ENCODE measurements at places on chromosomes 16 and 17. TPM values are rescaled to one million over a fixed set of nuclear protein-coding genes. Genes with fewer than 3 reads are reported as not detected.

Gene ABCC3
- total RNA-seq, result not detected

Gene RAB26
- not detected for total RNA-seq

Gene UBE2I
- total RNA-seq, result 294 TPM

Gene CA7
- not detected for total RNA-seq

Gene TNFRSF13B
- not detected for total RNA-seq

Gene KRTAP9-8
- total RNA-seq, result not detected

Gene TBC1D3H
- total RNA-seq, result not detected

Gene IL17C
- total RNA-seq, result 0.56 TPM

Gene SCN4A
- total RNA-seq, result not detected

Gene TEKT5
- not detected for total RNA-seq

Data from CD8-positive, alpha-beta T cell (primary cell).